ENCODE measurements at places on chromosomes 16 and 17.

DNA sequence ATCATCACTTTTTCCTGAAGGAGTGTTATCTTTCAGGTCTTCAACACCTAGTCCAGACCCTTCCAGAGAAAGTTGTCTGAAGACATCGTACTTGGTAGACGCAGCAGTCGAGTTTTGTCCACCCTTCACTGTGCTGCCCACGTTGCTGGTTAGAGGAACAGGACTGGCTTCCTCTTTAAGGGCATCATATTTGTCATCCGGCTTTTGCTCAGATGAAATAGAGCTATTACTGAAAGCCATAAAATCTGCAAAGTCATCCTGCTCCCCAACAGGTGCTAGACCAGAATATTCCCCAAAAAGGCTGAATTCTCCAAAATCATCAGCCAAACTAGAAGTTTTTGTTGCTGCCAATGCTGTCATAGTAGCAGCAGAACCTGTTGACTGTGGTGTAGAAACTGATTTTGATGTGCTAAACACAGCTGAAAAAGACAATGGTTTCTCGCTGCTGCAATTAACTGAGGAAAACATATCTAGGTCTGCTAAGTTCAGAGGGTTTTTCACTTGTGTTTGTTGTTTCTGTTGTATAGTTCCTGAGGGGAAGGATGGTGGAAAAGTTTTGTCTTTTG, 55.7 kb downstream of the SYNRG start:
- no peak for DNase-seq

DNA sequence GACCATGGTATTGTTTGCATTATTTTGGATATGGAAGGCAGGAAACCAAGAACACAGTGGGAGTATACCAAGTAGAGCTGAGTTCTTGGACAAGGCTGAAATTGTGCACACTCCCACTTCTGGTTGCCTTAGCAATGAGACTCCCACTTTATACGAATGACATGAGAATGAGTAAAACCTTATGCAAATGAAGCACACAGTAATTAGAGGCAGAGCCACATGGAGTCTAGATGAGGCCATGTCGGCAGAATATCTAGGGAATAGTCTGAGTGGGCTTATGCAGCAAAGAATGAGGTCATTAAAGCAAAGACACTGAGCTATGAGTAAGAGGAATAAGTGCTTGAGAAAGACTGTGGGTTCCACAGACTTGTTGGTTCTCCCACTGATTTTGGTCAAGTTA, 178.7 kb downstream of the GRIN2A start:
- no peak for DNase-seq

DNA sequence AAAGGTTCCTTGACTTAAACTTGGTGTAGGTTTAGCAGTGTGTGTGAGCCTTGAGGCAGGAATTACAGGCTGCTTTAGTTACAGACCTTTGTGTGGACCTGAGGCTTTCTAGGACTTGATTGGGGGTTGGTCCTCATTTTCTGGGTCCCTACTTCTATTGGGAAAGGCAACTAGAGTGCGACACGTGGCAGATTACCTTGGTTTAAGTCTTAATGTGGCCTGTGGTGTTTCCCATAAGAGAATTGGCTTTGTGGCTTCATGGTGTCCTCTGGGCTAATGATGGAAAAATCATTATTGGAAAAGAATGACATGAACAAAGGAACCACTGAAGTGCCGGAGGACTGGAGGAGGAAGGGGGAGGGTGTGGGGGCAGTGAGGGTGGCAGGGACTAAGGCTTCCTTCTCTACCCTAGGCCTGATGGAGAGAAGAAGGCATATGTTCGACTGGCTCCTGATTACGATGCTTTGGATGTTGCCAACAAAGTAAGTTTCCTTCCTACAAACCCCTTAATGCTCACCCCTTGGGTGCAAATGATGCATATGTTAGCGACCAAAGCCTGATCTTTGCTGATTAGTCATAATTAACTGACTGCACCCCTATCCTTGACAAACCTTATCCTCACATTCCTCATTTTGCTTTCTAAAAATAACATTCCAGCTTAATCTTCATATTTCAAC, 2.7 kb downstream of the TLCD1 start:
- no peak for DNase-seq

DNA sequence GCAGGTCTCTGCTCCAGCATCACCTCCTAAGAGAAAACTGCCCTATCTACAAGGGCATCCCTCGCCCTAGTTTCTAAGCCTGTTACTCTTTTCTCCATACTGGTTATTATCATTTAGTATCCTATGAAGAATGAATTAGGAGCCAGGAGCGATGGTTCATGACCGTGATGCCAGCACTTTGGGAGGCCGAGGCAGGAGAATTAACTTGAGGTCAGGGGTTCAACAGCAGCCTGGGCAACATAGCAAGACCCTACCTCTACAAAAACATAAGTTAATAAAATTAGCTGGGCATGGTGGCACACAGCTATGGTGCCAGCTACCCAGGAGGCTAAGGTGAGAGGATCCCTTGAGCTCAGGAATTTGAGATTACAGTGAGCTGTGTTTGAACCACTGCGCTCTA, 7.2 kb downstream of the EARS2 start:
- DNase-seq: no peak

DNA sequence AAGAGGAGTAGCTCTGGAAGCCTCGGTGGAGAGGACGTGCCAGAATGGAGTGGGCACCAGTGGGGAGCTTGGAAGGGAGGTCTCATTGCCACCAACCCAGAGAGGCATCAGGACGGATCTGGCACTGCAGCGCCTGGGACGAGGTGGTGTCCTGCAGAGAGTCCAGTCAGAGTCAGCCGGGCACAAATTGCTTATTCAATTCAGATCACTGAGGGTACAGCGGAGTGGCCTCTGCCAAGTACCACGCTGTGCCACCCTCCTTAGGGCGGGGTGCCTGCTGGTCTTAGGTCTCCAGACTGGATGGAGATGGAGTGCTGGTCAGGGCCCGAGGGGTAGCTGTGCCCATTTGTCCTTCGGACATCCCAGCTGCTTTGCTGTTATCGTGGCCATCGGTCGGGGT, 18.9 kb upstream of the SPPL2C start:
- DNase-seq: no peak

DNA sequence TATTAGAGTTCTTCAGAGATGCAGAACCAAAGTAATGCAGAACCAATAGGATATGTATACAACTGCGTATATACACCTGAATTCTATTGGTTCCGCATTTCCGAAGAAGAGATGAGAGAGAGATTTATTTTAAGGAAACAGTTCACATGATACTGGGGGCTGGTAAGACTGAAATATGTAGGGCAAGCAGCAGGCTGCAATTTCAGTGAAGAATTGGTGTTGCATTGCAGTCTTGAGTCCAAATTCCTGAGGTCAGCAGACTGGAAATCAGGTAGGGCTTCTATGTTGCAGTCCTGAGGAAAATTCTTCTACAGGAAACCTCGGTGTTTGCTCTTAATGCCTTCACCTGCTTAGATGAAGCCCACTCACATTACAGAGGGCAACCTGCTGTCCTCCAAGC, 128.2 kb upstream of the MED13 start:
- no peak for DNase-seq
